ENCODE measurements at places on chromosomes 3 and 15. TPM values are rescaled to one million over a fixed set of nuclear protein-coding genes. Genes with fewer than 3 reads are reported as not detected.

The JMJD7 gene
- 8.8 TPM for total RNA-seq

The AHSG gene
- total RNA-seq, result not detected

The NLGN1 gene
- total RNA-seq, result 12.3 TPM

The ANP32A gene
- 63.4 TPM for total RNA-seq

The SMCO1 gene
- not detected for total RNA-seq

The CAMK2N2 gene
- total RNA-seq, result not detected

The LRTM1 gene
- not detected for total RNA-seq

The CLEC3B gene
- 55.7 TPM for total RNA-seq

The ANKRD63 gene
- not detected for total RNA-seq

The SLC28A1 gene
- not detected for total RNA-seq

The GABRG3 gene
- 0.15 TPM for total RNA-seq

The PAK6 gene
- 11.0 TPM for total RNA-seq

The SERPINI1 gene
- total RNA-seq, result 10.8 TPM

The NEDD4 gene
- total RNA-seq, result 19.6 TPM

The ACKR2 gene
- total RNA-seq, result 15.8 TPM

The LRRC49 gene
- 6.7 TPM for total RNA-seq

The GOLGA8S gene
- not detected for total RNA-seq

The CD86 gene
- total RNA-seq, result 7.3 TPM

The GOLGA6B gene
- not detected for total RNA-seq

The SOX14 gene
- total RNA-seq, result not detected

The PPP1R14D gene
- total RNA-seq, result 4.9 TPM

The WDR49 gene
- 0.80 TPM for total RNA-seq

The ZNF860 gene
- total RNA-seq, result 0.80 TPM

The GRK7 gene
- total RNA-seq, result not detected

The TUBGCP4 gene
- total RNA-seq, result 12.2 TPM

The LMAN1L gene
- total RNA-seq, result not detected

The CHL1 gene
- 49.8 TPM for total RNA-seq

The ZNF80 gene
- 0.16 TPM for total RNA-seq

The SUSD5 gene
- total RNA-seq, result 0.66 TPM

The GPX1 gene
- total RNA-seq, result 275 TPM

The TERC gene
- total RNA-seq, result 194 TPM

The TRAT1 gene
- 0.88 TPM for total RNA-seq

The CPNE4 gene
- 0.16 TPM for total RNA-seq

The CTNNB1 gene
- 617 TPM for total RNA-seq

The VIPR1 gene
- 25.2 TPM for total RNA-seq

The CCDC13 gene
- 2.3 TPM for total RNA-seq

The ZNF620 gene
- 0.96 TPM for total RNA-seq

The EFHB gene
- 1.3 TPM for total RNA-seq

The LYZL4 gene
- not detected for total RNA-seq

The NANOGP8 gene
- total RNA-seq, result 1.1 TPM

The TNFSF10 gene
- 294 TPM for total RNA-seq

The BFSP2 gene
- not detected for total RNA-seq

The IGF1R gene
- 146 TPM for total RNA-seq
